Posterior cingulate gyrus (tissue), 11 donors: ENCODE measurements at places on chromosomes 4 and X.

DNA sequence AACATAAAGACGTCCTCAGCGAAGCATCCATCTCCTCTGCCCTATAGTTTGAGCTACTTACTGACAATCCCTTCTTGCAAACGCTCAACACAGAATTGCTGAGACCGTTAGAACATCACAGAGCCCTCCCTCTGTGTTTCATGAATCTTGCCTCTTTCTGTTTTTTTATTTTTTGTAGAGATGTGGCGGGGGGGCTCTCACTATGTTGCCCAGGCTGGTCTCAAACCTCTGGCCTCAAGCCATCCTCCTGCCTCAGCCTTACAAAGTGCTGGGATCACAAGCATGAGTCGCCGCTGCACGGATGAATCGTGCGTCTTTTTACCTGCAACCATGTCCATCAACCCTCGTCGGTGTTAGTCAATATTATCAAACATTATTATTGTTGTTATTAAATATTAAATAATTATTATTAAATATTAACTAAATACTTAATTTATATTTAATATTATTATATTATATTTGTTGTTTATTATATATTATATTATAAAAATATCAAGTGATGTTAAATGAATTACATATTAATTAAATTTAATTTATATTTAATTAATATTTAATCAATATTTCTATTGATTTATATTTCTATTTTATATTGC, 200.7 kb downstream of the CRLF2 start:
- no peak for DNase-seq

GRCh38 chrX:50615570-50616158, 145.0 kb upstream of the DGKK start:
- no peak for DNase-seq

DNA sequence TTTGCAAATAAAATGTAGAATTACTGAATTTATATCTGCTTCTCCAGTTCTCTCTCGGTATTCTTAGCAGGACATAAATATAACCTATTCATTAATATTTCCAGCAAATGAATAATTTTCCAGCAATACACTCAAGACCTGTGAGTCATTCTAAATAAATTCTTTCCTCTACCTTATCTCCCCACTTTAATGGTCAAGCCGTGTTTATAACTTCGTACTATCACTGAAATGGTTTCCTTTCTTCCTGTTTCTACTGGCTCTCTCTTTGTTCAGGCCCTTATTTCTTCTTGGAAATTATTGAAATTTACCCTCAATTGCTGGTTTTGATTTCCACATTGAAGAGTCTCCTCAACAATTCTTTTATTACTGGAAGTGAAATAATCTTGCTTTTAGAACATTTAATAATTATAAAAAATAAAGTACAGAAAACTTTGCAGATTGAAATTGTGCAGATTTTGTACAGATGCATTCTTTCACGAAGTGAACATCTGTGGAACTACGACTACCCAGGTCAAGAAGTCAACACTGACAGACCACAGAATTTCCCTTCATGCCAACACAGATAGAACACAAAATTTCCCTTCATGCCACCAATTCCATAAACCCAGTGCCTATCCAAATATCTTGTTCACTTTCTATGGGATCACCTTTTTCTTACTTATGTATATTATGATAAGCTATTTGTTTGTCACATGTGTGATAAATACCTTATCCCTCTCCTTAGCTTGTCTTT, 205.7 kb downstream of the FAT4 start:
- DNase-seq = no peak

- no peak for DNase-seq
Measured at GRCh38 chr4:15240764-15241163, 187.1 kb upstream of the C1QTNF7 start.

GRCh38 chr4:74375824-74376426, 11.0 kb downstream of the EREG start:
- no peak for DNase-seq

GRCh38 chr4:145921231-145921630, 17.4 kb downstream of the ZNF827 start:
- DNase-seq = no peak

DNA sequence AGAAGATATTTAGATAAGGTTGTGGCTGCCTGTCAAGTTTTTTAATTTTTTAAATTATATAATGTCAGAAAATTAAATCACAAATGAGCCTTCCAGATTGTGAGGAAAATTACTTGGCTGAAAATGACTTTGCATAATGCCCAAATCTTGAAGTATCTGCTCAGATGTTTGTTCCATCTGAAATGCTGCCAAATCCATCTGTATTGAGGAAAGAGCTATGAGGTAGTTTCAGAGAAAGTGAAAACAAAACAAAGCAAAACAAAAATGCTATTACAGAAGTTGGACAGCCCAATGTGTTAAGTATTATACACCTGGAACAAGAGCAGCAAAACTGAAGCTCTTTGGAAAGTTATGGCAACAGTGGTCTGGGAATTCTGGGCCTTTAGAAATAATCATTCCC, 23.3 kb upstream of the GUCY1B1 start:
- DNase-seq = no peak

- no peak for DNase-seq
Measured at GRCh38 chrX:38365954-38366353, 13.6 kb downstream of the OTC start.

DNA sequence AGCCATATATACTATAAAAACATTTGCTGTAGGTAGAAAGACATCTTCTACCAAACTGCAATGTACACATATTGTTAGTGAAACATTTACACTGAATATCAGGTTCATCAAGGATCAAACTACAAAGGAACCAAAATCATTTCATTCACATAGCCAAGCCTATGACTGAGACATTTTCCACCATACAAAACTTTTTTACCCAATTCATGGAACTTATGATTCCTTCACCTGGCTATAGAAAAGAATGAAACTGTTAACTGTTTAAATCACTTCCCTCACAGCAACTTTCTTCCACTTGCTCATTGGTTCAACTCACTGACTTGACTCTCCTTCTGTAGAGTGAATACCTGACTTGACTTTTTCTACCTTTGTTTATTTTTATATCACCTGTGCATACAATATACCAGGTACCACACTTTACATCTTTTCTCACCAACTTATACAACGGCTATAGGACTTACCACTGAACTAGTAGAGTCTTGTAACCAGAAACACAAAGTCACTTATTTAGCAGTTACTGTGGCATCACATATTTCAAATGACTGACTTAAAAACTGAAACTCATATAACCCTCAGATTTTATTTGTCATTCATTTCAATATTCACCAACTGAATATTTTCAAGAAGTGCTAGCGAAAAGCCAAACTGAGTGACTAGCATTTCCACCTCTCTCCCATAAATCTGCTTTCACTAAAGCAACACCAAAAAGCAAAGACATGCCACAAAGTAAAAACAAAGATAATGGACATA, 30.9 kb downstream of the CAMK2D start:
- no peak for DNase-seq

DNA sequence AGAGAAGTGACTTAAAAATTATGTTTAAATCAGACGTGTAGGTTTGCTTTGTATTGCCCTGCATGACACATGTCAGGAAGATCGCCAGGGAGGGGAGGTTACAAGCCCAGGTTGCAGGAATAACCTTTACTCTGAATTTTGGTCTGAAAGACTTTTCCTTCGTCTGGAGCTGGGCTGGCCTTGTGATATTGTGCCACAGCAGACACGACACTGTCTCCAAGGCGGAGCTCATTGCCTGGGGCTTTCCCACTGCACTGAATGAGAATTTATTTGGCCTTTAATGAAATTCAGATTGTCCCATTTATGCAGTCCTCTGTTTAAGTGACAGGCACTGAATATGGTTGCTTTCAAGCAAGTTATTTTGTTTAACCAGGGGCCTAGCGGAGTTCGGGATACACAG, 45.1 kb downstream of the RHOH start:
- no peak for DNase-seq

- DNase-seq = no peak
Measured at GRCh38 chr4:106615410-106615945, 246.9 kb upstream of the GIMD1 start.

DNA sequence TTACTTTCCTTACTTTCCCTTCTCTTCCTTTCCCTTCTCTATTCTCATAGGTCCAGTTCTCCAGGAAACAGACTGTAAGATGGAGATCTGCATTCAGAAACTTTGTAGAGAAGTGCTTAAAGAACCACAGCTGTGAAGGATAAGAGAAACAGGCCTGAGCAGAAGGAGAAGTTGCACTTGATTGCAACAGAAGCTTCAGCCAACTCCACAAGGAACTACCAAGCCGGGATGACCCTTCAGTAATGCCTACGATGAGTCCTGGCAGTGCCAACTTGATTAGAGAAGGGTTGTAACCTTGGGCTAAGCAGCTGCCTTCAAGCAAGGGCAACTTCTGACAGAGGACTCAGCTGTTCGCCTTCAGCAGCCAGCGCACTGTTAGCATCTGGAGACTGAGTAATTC, 413.3 kb upstream of the RASGEF1B start:
- no peak for DNase-seq

DNA sequence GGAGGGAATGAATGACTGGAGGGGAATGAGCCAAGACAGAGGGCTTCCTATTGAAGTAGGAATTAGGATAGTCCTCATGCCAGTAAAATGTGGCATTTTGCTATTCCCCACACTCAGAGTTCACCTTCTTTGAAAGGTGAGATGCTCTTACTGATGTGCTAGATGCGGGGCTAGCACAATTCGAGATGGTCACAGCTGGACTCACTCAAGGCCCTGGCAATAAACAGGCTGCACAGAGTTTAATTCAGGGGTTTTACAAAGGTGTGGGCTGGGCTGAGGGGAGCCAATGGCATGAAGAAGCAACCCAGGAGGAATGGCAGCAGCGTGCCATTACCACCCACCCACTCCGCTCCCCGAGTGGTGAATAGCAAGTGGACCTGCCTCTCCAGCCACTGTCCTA, 55.1 kb downstream of the ENPP6 start:
- DNase-seq = no peak

DNA sequence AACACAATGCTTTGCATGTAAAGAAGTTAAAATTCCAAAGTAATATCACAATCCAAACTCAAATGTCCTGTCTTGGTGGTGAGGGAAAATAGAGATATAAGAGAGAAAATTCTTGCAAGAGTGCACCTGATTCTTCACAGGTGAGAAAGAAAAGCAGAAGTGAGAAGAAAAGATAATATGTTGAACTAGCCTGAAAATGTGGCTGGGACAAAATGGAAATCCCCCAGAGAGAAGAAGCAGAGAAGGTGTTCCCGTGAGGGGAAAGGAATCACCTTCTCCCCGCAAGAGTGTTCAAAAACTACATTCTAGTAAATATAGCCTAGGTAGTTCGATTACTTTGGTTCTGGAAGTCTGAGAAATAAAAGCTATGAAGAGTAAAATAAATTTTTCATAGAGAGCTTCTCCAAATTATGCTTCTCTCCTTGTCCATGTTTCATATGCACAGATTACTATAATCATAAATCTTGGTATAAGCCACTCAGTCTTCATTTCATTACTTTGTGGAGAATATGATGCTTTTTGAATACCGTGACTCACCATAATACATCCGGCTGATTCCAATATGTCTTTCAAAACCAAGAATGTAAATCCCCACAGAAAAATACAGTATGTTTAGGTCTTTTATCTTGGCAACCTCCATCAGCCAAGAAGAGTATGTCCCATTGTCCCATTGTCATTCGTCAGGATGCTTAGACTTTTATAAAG, 63.1 kb downstream of the COX18 start:
- DNase-seq = no peak

- DNase-seq = no peak
Measured at GRCh38 chr4:109248322-109248900, 54.0 kb downstream of the COL25A1 start.

DNA sequence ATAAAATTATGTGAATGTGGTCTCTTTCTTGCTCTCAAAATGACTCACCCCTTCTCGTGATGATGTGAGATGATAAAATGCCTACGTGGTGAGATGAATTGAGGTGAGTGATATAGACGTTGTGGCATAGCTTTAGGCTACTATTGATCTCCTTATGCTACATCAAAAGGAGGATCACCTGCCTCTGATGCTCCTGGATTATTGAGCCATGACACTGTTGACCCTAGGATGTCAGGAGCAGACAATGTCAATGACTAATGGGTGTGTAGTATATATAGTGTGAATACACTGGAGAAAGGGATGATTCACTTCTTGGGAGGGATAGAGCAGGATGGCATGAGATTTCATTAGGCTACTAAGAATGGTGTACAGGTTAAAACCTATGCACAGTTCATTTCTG, 210.7 kb upstream of the PRPS2 start:
- DNase-seq = no peak

GRCh38 chrX:138925330-138925729, 213.8 kb upstream of the FGF13 start:
- no peak for DNase-seq

DNA sequence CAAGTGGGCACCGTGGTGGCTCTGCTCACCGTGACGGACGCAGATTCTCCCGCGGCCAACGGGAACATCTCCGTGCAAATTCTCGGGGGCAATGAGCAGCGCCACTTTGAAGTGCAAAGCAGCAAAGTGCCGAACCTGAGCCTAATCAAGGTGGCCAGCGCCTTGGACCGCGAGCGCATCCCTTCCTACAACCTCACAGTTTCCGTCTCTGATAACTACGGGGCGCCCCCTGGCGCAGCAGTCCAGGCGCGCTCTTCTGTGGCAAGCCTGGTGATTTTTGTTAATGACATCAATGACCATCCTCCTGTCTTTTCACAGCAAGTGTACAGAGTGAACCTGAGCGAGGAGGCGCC, 2.7 kb downstream of the FAT4 start:
- DNase-seq = peak; percentile 85

DNA sequence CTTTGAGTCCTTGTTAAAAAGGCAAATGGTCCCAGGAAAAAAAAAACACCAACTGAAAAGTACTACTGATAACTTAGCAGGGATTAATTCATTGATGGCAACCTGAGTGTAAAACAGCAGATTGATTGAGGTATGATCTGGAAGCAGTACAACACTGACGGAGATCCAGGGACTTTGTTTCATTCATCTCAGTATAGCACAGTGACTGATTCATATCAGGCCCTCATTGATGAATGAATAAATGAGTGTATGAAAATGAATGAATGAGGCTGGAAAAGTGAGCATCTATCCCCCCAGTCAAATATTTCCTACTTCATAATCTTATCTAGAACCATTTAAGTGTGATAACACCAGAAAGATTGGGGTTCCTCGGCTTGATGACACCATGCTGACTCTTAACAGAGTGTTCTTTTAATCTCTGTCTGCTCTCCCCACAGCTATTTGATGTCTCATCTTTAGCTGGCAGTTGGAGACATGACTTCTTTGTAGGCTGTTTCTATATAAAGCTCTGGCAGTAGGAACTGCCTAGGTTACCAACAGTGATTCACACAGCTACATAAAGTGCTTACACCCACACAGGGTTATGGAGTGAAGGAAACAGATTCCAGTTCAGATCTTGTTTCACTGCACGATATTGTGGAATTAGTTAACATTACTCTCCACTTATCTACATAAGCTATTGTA, 18.6 kb upstream of the RNF128 start:
- DNase-seq = no peak

GRCh38 chr4:172007889-172008288, 194.7 kb downstream of the GALNTL6 start:
- DNase-seq = no peak

DNA sequence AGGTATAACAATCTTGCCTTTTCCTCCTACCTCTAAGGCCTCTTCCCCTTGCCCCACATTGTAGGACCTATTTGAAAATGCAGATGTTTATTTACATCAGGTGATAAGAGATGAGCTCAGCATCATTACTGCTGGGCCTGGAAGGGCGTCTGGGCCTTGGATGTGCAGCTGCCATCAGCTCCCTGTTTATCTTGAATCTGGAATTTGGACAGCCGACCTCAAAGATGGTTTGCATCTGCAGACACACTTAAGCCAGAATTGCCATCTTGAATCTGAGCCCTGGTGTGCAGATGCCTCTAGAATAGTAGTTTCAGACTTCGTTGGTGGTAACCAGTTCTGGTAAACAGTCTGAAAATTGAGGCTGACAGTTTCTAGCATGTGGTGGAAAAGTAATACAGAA, 59.0 kb downstream of the FAM193A start:
- DNase-seq = no peak
